ENCODE measurements at places on chromosomes 5 and 9.

DNA sequence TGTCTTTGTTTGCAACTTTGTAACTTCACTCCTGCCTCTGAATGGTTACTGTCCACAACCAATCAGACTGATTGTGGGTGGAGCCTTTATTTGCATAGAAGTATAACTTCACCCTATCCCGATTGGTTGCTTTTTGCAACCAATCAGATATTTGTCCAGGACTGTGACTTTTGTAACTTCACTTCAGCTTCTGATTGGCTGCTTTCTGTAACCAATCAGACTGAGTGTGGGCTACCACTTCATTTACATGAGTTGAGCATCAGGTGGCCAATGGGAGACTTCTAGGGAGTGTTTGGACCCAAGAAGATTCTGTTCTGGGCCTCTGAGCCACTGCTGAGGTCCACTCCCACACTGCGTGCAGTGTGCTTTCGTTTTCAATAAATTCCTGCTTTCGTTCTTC, 1810.7 kb upstream of the CDH6 start:
- DNase-seq = no peak

- DNase-seq = no peak
These were observed 465.4 kb upstream of the CDH9 start for GRCh38 chr5:27503813-27504212.

GRCh38 chr9:70106571-70106970, 62.9 kb downstream of the MAMDC2 start:
- no peak for DNase-seq

GRCh38 chr9:132094314-132094791, 14.7 kb upstream of the MED27 start:
- DNase-seq = no peak

DNA sequence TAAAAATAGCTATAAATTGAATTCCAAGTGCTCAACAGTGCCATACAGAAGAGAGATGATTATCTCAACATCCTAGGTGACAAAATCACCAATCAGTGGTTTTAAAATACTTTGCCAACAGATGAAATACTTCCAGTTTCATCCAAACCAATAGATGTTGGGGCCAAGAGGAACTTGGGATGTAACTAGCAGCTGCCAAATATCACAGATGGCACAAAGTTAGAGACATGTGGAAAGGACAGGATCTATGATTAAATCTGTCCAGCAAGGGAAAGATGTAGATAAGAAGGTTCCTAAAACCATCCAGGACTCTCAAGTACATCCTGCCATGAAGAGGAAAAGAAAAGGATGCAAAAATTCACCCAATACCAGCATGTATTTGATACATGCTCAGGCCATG, 23.8 kb downstream of the TRPM3 start:
- no peak for DNase-seq

DNA sequence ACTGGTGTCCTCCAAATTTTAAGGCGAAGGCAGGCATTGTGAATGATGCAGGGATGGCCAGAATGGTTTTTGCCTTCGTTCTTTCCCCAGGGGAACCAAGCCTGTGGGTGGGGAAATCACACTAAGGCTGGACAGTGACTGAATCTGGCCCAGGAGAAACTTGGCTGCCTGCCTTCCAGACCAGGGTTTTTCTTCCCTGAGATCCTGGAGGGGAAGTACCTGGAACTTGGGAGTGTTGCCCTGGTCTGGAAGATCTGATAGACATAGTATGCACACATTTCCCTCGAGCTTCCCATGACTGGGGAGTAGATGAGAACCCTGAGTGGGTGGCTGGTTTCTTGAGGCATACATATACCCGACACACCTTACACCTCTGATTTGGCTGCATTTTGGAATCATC, 664 bp upstream of the IL11RA start:
- DNase-seq = no peak

DNA sequence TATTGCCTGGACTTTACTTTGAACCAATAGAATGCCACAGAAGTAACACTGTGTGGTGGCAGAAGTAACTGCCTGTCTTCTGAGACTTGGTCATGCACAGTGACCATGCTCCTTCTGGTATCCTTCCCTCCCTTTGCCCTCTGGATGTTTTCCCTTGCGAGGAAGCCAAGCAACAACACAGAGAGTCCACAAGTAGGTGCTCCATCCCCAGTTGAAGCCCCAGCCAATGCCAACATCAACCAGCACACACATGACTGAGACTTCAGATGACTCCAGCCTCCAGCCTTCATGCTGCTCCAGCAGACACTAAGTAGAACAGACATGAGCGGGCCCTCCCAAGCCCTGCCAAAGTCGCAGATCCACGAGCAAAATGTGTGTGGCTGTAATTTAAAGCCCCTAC, 129.6 kb downstream of the EPB41L4A start:
- no peak for DNase-seq

- no peak for DNase-seq
These were observed 54.8 kb upstream of the CKS2 start for GRCh38 chr9:89256225-89256624.

- no peak for DNase-seq
These were observed 982.5 kb downstream of the TLE4 start for GRCh38 chr9:80554301-80554700.

DNA sequence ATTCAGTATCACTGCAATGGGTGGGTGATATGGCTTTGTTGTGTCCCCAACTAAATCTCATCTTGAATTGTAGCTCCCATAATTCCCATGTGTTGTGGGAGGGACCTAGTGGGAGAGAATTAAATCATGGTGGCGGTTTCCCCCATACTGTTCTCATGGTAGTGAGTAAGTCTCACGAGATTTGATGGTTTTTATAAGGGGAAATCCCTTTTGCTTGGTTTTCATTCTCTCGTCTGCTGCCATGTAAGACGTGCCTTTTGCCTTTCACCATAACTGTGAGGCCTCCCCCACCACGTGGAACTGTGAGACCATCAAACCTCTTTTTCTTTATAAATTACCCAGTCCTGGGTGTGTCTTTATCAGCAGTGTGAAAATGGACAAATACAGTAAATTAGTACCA, 9.5 kb upstream of the NANS start:
- DNase-seq = no peak

GRCh38 chr9:129571298-129572051, 49.4 kb downstream of the C9orf50 start:
- no peak for DNase-seq

GRCh38 chr9:125486576-125486975, 220.4 kb downstream of the MAPKAP1 start:
- DNase-seq = no peak

DNA sequence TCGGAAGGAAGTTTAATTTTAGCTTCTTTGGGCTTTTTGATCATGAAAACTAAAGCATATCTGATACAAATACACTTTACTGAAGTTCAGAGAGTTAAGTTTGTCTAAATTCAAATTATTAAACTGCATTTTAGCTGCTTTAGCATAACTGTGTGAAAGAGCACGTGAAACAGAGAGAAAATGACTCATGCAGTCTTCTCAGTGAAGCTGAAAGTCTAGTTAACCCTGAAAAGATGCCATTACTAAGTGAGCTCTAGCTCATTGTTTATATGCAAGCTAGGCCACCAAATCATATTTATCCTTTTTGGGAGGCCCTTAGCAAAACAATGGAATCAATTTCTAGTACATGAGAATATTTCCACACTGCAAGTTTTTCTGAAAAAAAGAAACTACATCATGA, 27.6 kb downstream of the TPD52L3 start:
- no peak for DNase-seq

- no peak for DNase-seq
These were observed 176.7 kb upstream of the PPP2R2B start for GRCh38 chr5:147055089-147055826.

- DNase-seq = no peak
These were observed 176.8 kb downstream of the MELK start for GRCh38 chr9:36749461-36749860.

DNA sequence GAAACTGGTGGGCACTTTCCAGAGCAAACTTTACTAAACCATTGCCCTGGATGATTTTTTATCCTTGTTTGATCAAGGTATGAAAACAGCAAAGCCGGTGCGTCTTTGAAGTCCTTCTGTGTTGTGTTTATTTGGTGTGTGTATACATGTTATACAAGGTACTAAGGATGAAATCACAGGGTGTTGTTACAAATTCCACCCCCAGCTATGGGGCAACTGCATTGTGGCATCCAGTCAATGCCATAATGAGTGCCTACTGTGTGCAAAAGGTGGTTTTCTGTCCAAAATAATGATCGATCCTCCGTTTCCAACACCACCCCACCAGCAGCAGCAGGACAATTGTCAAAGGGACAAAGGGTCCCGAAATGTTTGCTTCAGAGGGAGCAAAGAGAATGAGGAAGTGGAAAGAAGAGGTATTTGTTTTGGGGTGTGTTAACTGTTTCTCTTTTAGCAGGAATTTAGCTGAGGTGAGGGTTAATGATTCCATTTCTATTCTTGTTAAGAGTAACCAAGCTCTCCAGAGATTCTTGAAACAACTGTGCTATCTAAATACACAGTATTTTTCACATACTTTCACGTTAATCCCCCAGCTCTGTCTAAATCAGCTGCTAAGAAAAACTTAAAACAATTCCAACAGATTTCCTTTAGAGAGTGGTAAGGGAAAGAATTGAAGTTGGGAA, 568.7 kb upstream of the KLF4 start:
- no peak for DNase-seq

- DNase-seq = no peak
These were observed 111.2 kb downstream of the INSYN2B start for GRCh38 chr5:169869066-169869465.

- DNase-seq = no peak
These were observed 84.6 kb upstream of the FCN1 start for GRCh38 chr9:135002336-135002735.

DNA sequence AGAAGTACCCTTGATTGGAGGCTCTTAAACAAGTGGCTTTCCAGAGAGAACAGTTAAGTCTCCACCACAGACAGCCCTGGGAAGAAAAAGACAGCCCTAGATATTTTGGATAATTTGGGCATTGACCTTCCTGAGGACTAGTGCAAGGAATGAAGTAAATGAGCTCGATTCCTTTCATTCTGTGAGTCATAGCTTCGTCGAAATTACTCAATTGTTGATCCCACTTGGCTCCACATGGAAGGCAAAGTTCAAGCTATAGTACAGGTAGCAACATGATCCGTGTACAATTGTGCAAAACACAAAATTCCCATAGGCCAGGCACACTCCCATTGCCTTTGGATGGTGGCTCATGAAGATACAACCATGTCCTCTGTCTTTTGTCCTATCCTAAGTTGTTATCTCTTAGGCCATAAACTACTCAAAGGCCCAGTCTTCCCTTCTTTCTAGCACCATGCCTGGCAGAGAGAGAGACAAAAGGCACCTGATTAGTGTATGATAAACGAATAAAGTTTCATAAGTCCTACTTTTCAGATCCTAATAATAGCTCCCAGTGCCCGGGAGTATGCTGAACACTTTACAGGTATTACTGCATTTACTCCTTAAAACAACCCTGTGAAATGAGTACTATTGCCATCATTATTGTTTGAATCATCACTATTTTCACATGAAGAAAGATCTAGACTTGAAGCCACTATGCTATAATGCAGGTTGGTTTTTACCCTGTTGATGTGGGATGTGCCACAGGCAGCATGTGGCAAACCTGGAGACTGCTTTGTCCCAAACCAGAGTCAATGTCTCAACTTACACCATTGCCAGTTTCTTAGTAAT, 116.7 kb upstream of the RANBP3L start:
- DNase-seq = no peak

DNA sequence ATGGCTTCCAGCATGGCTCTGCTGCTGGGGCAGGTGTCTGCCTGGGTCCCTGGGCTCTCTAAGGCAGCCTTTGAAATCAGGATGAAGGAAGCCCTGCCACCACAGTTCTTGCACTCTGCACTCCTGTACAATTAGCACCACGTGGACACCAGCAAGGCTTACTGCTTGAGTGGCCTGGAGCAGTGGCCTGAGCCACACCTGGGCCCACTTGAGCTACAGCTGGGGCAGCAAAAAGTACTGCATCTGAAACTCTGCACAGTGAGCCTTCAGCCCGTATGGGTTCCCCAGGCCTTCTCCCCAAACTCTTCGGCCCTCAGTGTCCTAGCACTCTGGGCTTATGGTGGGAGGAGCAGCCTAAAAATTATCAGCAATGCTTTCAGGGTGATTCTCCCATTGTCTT, 8.0 kb upstream of the INIP start:
- no peak for DNase-seq
